ENCODE measurements at places on chromosomes 3 and 15.

- DNase-seq: no peak
Observed at GRCh38 chr3:165883117-165883516, 45.9 kb upstream of the BCHE start.

DNA sequence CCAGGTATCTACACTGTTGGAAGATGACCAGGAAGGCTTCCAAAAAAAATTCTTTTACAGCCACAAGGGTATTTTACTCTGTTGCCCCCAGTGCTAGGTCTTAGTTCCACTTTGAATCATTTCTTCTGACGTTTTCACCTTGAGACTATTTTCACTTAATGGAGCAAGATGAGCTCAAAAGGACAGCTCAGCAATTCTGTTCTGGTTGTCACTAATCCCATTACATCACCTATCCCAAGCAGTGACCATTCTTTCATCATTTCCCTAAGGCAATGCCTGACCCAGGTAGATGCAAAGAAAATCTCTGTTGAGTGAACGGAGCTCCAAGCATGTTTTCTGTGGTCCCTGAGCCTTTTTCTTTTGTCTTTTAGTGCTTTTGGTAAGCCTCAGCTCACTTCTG lies 210.0 kb downstream of the KCNAB1 start:
- no peak for DNase-seq

DNA sequence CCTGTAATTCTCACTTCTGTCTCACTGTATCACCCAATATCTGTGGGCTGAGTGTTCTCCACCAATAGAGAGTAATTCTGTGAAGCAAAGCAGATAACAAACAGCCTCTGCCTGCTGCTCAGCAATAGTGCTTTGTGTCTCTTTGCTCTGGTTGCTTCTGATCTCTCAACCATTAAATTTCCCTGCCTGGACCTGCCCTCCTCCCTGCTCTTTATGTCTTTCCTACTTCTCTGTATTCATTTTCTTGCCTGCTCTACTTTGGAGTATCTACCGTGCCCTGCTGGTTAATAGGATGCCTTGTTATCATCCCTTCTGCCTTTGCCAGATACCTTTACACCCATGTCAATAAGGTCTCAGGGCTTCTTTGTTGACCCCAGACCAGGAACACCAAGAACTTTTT lies 102.9 kb upstream of the CGNL1 start:
- DNase-seq: no peak

DNA sequence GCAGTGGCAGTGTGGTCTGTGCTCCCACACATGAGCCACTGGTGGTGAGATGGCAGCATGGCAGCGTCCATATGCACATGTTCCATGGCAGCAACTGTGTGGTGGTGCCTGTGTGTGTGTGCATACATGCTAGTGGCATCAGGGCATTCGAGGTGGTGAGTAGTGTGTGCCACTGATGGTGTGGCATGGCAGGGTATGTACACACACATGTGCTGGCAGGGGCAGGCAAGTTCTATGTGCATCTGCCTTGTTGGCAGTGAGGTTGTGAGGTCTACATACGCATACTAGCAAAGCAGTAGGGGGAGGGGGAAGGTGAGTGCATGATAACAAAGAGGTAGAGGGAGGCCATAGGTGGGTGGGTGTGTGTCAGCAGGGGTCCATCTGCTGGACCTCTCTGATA lies 378.7 kb downstream of the C3orf38 start:
- no peak for DNase-seq

GRCh38 chr15:62770111-62770660 lies 272.4 kb upstream of the TPM1 start:
- DNase-seq: no peak

DNA sequence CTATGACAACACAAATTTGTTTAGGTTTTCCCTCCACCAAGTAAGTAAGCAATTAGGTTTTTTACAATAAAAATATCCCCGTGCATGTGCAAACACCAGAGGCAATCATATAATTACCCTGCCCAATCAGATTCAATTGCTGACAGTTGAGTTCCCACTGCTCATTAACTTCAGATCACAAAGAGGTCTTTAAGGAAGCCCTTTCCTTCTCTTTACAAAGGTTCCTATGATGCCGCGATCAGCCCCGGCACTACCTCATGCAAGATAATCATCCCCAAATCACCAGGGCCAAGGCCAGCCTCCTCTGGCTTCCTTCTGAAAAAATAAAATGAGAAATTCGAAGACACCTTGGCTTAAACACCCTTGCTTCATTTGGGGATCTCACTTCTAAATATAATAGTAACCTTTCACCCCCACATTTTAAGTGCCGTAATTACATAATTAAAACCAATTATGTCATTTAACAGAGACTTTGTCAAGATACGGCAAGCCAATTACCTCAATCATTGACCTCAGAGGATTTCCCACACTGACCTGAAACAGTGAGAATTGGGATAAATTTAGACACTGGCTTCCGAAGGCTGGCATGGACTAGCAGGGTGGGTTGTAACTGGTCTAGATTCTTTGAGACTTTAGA lies 121.3 kb upstream of the WNT5A start:
- DNase-seq: no peak

DNA sequence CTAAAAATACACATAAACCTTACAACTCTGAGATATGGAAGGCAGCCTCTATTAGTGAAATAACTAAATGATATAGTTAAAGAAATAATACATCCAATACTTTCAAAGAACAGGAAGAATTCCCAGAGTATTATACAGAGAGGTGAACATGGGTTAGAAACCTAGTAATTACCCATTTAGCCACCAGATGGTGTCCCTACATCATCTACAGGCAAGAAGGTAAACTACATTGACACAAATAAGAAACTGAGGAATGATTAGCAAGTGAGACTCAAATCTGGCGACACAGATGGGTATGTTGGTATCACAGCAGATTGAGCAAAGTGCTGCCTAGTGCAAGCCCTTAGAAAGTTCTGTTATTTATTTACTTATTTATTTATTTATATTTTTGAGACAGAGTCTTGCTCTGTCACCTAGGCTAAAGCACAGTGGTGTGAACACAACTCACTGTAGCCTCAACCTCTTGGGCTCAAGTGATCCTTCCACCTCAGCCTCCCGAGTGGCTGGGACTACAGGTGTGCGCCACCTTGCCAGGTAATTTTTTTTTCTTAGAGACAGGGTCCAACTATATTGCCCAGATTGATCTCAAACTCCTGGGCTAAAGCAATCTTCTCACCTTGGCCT lies 28.2 kb downstream of the NEK4 start:
- DNase-seq: no peak

GRCh38 chr15:88911766-88912118 lies 1.4 kb downstream of the MFGE8 start:
- DNase-seq: no peak

GRCh38 chr15:78064544-78064943 lies 13.0 kb downstream of the TBC1D2B start:
- DNase-seq: no peak

- no peak for DNase-seq
Observed at GRCh38 chr3:43468133-43468532, 153.7 kb downstream of the ANO10 start.

GRCh38 chr3:124514683-124515082 lies 215.6 kb upstream of the UMPS start:
- DNase-seq: no peak

GRCh38 chr3:188007897-188008296 lies 146.1 kb upstream of the LPP start:
- DNase-seq: no peak

DNA sequence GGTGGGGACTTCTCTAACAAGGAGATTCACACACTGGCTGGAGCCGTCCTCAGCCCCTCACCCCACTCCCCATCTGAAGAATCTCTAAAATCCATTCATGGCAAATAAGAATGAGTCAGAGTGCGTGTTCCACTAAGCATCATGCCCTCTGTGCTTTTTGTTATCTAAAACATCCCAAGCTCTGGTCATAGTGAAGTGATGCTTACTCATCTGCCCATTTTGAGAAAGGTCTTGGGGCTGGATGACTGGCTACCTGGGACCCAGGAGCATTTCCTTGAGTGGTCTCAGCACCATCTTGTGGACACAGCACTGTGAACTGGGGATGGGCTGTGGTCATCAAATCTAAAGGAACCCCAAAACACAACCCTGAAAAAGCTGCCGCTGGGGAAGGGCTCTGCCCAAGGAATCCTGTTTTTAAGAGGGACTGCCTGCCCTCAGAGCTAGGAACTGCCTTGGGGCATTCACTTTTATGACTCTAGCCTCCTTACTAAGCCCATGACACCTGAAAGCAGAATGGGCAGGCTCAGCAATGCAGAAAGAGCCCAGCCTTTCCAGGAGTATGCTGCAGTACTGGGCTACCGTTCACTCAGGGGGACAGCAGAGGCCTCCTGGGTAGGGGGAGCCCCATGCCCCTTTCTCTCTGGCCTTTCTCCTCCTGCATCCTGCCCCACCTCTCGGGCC lies 53.5 kb downstream of the ZBTB38 start:
- DNase-seq: no peak

DNA sequence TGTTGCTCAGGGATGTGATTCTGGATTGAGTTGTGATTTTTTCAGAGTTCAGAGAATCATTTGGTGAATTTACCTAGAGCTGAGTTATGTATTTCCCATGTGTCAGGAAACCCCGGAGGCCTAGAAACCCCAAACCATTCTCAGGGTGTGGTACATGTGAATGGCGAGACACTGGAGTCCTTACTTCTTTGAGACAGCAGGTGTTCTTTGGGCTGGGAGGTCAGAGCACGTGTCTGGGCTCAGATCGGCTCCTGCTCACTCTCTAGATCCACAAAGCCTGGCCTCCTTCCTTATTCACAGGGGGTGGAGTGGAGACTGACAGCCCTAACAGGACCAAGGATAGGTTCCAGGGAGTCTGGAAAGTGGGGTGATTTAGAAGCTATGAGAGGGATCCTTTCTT lies 145.8 kb downstream of the CHDH start:
- no peak for DNase-seq

- no peak for DNase-seq
Observed at GRCh38 chr3:151900884-151901643, 27.6 kb downstream of the SUCNR1 start.

- DNase-seq: no peak
Observed at GRCh38 chr3:28077572-28077971, 163.8 kb upstream of the CMC1 start.

DNA sequence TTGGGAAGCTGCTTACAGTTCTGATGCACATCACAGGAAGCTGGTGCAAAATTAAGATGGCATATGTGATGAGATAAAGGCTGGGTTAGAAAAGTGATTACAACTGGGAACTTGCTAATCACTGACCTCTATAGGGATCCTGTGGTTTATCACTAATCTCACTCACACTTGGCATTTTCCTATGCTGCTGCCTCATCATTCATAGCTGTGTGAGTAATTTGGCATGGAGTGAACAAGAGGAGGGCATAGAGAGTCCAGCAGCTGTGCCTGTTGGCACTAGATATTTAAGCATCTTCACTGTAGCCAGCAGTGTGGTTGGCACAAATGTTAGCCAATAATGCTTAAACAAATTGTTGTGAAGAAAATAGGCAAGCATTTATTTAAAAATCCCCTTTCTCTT lies 217.7 kb upstream of the CGNL1 start:
- DNase-seq: no peak

DNA sequence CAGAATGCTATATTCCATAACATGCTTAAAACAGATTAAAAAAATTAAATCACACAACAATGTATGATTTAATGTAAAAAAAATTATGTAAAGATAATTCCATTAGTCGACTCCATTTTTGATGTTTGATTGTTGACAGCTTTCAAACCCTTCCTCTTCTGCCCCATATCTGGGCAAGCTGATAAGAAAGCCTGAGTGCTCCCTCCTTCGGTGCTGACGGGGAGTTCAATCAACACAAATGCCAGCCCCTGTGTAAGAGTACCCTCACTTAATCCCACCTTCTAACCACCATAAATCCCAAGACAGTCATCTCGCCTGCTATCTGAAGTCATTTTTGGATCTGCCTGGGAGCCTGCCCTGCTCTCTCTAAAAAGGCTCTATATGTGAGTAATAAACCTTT lies 59.8 kb upstream of the IP6K2 start:
- DNase-seq: no peak

GRCh38 chr15:77026501-77027110 lies 31.7 kb downstream of the PSTPIP1 start:
- no peak for DNase-seq

- no peak for DNase-seq
Observed at GRCh38 chr3:4977001-4977852, 2.0 kb upstream of the BHLHE40 start.

GRCh38 chr3:136928240-136928639 lies 29.5 kb upstream of the IL20RB start:
- no peak for DNase-seq

GRCh38 chr3:105976196-105976595 lies 107.4 kb upstream of the CBLB start:
- DNase-seq: no peak

- no peak for DNase-seq
Observed at GRCh38 chr3:60399861-60400845, 851.1 kb downstream of the FHIT start.

- peak; percentile 24 for DNase-seq
Observed at GRCh38 chr3:123818921-123819429, 65.2 kb downstream of the MYLK start.

DNA sequence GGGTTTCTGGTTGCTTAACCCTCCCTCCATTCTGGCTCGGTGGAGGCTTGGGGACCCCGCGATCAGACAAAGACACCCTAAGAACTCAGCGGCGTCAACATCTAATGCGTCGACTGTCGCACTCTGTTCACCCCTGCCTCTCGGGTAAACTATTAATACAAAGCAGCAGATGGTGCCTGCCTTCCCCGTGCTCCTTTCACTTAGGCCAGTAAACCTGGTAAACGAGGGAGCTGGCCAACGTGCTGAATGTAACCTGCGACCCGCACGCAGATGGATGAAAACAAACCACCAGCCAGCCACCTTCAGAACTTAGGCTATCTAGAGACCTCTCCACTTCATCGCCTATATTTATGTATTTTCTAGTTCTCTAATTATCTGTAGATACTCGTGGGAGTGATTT lies 848 bp upstream of the CADPS start:
- peak; percentile 9 for DNase-seq

DNA sequence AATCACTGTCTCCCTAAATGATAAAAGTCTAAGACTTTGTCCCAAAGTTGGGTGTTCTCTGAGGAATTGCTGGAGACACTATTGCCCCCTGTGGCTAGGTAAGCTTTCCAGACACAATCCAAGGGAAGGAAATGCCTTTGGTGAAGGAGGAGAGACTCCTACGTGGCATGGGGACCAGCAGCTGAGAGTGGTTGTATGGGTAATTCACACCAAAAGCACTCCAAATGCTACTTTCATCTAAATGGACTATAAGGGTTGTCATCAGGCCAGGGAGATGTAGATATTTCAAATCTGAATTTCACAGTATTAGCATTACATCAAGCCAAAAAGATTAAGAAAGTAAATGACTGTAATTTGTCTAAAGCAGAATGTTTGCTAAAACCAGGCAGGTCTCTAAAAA lies 400.8 kb upstream of the THBS1 start:
- no peak for DNase-seq

DNA sequence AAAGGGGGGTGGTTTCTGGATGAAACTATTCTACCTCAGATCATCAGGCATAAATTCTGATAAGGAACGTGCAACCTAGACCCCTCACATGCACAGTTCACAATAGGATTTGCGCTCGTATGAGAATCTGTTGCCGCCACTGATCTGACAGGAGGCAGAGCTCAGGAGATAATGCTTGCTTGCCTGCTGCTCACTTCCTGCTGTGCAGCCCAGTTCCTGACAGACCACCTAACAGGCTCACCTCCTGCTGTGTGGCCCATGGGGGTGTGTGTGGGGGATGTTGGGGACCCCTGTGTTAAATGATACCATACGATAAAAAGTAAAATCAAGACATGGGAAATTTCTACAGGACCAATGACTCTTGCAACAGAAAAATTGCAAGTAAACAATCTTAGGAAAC lies 24.0 kb downstream of the CP start:
- no peak for DNase-seq

All from HFF-Myc (cell line).